ENCODE measurements at places on chromosomes 4 and X.

- DNase-seq = no peak
Measured at GRCh38 chr4:78120144-78120880, 63.2 kb downstream of the FRAS1 start.

DNA sequence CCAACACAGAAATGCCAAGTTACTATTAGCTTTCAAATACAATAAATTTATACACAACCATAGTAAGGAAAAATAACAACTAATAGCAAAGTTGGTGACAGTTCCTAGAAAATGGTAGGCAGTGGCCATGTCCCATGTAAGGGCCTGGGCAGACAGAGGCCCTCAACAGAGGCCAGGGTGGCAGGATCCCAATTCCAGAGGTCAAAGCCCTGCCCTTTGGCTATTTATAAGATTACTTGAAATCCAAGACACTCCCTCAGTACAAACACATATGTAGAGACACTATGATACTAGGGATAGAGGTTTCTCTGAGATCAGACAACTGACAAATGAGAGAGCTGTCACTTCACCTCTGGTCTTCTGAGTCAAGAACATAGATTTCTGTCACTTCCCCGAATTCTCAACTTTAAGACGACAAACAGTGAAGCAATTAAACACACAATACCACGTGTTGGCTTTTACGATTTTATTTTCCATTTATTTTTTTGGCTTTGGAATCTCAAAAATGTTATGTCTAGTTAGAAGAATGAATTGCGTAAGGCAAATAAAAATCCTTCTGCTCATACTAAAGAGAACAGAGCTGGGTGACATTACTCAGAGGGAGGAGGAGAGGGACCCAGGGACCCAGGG lies 16.3 kb upstream of the MAOB start:
- no peak for DNase-seq

DNA sequence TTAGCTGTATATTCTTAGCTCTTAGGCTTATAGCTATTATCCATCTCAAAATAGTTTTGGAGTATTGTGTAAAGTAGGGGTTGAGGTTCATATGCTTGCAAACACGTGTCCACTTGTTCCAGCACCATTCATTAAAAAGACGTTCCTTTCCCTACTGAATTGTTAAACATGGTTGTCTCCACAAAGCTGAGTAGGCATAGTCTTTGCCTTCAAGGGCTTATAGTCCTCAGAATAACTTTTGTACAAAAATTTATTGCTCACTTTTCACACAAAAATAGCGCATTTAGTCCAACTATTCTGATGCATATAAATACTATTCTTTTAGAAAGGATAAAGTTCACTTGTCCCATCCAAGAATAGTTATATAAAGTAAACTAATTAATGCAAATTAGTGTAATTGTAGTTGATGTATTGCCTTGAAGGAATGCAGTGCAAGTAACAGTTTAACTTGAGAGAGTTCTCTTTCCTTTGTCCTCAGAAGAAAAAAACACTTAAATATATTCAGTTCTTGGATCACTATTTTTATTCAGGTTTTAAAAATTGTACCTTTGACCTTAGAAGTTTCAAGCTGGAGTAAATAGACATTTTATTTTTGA lies 14.1 kb downstream of the LRIT3 start:
- no peak for DNase-seq

GRCh38 chr4:152734699-152735050 lies 44.9 kb downstream of the TIGD4 start:
- no peak for DNase-seq

DNA sequence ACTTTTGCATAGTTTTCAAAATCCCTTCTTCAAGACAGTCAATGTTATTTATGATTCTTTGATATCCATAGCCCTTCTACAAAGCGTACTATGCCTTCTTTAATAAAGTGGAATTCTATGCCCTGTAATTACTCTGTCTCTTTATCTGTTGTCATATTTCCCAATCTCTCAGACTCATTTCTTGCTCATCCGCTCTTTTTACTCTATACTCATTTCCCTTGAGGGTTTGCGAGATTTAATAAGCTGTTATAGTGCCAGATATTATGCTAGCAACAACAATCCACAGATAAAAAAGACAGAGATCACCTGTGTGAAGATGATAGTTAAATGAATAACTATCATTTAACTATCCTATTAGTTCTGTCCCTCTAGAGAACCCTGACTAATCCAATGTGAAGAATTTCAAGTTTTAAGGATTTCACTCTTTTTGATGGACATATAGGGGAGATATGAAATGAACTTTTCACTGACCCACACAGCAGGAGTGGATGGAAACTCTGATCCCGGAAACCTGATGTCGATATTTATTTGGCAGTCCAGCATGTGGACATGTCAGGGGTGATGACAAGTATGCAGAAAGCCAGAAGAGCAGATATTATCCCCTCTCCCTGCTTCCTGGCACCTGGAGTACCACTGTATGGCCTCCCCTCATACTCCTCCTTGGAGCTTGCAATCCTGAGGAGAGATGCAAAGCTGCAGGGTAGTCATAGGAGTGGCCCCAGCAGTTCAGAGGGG lies 49.7 kb downstream of the TMEM156 start:
- DNase-seq = no peak

- DNase-seq = no peak
Measured at GRCh38 chr4:111128327-111128726, 505.4 kb upstream of the PITX2 start.

DNA sequence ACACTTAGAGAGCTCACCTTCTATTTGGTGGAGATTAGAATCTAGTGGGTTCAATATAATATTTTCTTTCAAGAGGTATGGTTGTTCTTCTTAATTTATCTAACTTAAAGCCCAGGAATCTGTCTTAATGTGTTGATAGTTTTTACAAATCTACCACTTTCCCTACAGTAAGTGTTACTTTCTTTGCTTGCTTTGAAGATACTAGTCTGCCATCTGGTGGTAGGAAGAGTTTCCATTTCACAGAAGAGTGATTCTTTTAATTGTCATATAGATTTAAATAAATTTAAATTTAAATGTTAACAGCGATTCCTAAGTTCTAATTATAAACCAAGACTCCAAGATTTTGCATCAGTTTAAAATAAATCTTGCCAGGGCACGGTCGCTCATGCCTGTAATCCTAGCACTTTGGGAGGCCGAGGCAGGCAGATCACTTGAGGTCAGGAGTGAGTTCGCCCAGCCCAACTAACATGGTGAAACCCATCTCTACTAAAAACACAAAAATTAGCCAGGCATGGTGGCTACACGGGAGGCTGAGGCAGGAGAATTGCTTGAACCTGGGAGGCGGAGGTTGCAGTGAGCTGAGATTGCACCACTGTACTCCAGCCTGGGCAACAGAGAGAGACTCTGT lies 43.5 kb downstream of the NUDT9 start:
- no peak for DNase-seq

GRCh38 chr4:78624048-78624447 lies 72.5 kb downstream of the ANXA3 start:
- DNase-seq = no peak

DNA sequence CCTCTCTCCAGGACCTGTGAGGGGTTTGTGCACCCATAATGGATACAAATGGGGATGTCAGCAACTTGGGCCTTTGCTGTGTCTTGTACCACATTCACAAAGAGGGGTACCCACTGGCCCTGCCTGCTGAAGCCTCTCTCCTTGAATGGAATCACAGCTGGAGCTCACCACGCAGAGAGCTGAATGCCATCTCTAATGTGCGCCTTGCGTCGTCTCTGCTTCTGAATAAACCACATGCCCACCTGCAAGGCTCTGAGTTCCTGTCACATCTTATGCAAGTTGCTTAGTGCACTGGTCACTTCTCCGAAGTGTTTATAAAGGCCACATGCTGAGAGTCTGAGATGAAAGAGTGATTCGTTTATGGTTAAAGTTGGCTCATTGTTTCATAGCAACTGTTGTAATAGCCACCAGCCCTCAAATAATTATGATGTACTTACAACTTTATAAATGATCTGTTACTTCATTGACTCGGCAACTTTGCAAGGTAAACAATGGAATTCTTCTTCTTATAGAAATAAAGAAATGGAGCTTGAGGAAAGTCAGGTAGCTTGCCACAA lies 6.2 kb upstream of the PUDP start:
- DNase-seq = no peak

DNA sequence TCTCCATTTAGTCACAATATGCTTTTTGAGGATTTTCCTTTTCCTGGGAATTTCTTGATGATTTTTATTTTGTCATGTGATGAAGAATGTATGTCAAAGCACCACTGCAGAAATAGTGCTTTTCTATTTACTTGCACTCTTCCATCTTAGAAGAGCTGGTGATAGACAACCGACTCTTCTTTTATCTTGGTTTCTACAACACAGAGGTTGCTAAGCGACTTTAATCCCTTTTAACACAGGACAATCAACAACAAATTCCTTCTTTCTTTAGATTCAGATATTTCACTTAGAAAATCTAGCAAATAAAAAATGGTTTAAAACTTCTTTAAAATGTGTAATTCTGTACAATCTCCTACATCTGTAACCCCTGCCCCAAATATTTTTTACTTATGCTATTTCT lies 34.6 kb downstream of the TET2 start:
- no peak for DNase-seq

DNA sequence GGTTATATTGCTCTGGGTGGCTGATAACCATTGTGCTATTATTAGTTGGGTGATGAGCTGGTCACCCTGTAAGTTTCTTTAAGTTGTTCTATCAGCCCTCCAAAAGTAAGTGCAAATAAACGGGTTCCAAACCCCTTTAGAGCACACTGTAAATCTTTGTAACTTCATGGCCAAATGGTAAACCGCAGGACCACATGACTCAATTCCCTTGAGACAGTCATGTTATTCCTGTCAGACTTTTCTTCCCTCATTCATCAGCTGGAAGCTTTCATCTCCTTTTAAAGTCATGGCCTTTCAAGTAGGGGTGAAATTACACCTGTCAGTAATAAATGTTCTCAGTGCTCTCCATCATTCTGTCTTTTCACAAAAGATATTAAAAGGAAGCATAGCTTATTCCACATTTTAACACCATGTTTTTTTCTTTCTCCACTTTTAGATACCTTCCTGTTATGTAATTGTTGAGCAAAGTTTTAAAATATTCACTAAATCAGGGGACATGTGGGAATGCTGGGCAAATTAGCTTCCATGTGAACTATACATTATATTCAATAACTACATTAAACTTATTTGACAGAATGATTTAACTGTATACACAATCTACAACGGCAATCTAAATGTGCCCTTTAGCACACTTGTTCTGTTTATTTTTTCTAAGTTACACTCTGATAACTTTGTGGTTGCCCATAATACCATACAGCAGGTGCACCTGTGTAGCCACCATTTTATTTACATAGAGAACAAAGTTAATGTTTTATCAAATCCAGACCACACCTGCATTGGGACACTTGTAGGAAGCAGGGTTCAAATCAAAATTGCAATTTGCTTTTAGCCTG lies 275.5 kb downstream of the CFAP299 start:
- no peak for DNase-seq

DNA sequence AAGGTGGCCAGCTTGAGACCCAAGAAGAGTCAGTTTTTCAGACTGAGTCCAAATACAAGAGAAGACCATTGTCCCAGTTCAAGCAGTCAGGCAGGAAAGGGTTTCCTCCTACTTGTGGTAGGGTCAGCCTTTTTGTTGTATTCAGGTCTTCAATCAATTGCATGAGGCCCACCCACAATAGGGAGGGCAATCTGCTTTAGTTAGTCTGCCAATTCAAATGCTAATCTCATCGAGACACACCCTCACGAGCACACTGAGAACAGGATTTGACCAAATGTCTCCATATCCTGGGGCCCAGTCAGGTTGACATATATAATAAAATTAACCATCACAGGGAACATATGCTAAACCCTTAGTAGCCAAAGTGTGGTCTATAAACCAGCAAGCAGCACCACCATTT lies 75.3 kb upstream of the FRMPD3 start:
- DNase-seq = no peak

DNA sequence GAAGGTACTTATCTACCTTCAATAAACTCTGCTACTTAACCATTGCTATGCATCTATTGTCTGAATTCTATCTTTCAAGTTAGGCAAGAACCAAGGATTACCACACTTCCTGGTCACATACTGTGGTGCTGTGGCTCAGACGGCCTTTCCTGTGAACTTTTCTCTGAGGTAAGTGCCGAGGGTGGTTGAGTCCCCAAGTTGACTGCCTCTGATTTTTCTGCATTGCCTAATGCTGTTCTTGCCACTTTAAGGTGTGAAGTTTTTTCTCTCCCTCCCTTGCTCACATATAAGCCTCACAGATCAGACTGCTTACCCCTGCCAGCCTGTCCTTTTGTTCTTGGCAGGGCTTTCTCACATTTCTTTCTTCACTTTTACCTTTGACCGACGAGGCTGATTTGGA lies 348.0 kb upstream of the POU3F4 start:
- DNase-seq = no peak

- no peak for DNase-seq
Measured at GRCh38 chr4:94595880-94596483, 144.2 kb downstream of the PDLIM5 start.

DNA sequence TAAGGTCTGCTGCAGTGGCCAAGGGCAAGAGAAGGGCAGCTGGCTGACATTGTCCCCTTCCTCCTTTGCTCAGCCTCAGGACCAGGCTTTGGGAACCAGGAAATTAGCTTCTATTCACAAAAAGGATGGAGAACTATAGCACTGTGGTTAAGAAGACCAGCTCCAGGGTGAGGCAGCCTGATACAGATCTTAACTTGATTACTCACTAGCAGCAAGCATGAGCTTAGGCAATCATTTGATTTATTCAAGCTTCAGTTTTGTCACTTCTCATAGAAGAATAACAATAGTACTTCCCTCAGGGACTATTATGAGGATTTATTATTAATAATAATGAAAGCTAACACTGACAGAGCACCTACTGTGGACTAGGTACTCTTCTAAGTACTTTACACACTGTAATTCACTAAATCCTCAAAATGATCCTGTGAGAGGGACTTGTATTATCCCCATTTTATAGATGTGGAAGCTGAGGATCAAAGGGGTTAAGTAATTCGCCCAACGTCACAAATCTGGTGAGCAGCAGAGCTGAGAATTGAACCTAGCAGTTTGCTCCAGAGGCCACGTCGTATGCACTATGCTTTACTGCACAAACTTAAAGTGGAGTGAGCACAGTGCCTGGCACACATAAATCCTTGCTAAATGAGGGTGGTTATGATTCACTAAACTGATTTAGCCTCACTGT lies 130.4 kb upstream of the PAK3 start:
- no peak for DNase-seq

DNA sequence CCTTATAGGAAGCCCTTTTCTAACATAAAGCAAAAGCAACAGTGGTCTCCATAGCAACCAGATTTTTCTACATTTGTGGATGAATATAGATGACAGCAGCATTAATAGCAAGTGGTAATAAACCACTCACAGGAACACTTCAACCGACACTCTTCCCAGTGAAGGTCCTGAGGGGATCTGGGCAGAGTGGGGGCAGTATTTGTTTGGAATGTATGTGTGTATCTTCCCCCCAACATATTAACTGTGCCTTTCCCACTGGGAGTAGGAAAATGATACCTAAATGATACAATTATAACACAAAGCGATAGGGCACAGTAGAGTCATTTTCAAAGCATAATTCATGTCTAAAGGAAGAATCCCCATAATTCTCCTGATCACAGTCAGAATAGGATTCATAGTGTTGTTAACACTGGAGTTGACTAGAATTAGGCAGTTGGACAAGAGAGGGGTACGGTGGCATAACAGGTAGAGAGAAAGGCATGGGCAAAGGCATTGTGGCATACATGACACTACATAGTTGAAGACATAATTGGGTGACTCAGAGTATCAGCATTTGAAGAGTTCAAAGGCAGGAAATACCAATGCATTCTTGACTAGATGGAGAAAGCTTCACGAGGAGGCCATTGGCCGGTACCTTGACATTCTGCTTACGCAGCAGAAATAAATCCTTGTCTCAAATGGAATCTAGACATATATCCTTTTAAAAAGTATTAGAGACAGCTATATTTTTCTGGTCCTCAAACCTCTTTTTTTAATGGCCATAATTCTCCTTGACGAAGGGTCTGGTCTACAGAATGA lies 15.2 kb downstream of the CAPN6 start:
- no peak for DNase-seq

All from activated CD8-positive, alpha-beta memory T cell treated with anti-CD3 and anti-CD28 coated beads for 1 hour (primary cell).